ENCODE measurements at places on chromosomes 2 and 18. TPM values are rescaled to one million over a fixed set of nuclear protein-coding genes. Genes with fewer than 3 reads are reported as not detected.

Gene TFCP2L1
- polyA plus RNA-seq, result 1.6 TPM

Gene ST3GAL5
- 3.3 TPM for polyA plus RNA-seq

Gene KRTCAP3
- polyA plus RNA-seq, result 2.4 TPM

Gene LCT
- 0.11 TPM for polyA plus RNA-seq

Gene DNER
- polyA plus RNA-seq, result 10.8 TPM

Data from adipose tissue (tissue), 3 donors.